ENCODE measurements at places on chromosomes 11 and 22.

DNA sequence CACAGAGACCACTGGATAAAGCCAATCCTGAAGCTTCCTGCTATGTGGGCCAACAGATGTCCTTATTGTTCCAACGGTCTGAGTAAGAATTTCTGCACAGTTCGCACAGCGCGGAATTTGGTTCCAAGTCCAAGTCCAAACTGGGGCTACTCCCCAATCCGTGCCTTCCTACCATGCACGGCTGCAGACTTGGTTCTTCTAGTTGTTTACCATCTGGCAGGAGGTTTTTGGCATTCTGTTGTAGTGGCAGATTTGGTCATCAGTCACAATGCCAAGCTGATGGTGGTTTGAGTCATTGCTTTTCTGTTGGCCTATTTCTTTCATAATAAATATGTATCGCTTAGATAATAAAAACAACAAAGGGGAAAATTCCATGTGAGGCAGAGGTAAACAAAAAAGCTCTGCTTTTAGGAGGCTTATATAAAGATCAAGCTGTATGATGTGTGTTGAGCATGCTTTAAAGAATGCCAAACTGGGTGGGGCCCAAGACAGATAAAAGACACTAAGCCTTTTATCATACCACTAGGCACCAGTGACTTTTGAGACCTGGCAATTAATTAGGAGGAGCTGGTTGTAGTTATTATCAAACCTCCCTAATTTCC is 52.5 kb upstream of the SYN3 start:
- DNase-seq: no peak

- peak; percentile 8 for DNase-seq
Measured at GRCh38 chr22:17858033-17858432, 83.8 kb upstream of the BID start.

DNA sequence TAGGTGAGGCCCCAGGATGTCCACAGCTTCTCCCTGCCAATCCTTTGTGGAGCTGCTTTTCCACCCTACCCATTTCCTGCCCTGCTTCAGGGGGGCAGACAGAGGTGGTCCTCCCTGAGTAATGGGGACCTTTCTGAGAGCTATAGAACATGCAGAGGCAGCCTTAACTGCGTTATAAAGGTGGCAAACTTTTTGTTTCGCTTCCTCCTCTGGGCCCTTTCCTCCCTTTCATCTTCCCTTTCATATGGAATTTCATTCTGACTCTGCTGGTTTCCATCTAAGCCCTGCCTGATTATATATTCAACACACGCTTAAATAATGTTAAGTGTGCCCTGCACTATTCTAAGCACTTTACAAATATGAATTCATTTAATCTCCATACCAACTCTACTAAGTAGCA is 169.3 kb upstream of the E2F8 start:
- no peak for DNase-seq

GRCh38 chr22:45240104-45240809 is 437 bp downstream of the KIAA0930 start:
- peak; percentile 19 for DNase-seq

GRCh38 chr11:70049045-70049444 is 29.1 kb upstream of the ANO1 start:
- DNase-seq: no peak

GRCh38 chr11:70755410-70756158 is 357.3 kb downstream of the CTTN start:
- peak; percentile 78 for DNase-seq

GRCh38 chr11:129067454-129067853 is 124.7 kb downstream of the ARHGAP32 start:
- DNase-seq: no peak

GRCh38 chr11:110808248-110808647 is 96.0 kb upstream of the ARHGAP20 start:
- DNase-seq: no peak

DNA sequence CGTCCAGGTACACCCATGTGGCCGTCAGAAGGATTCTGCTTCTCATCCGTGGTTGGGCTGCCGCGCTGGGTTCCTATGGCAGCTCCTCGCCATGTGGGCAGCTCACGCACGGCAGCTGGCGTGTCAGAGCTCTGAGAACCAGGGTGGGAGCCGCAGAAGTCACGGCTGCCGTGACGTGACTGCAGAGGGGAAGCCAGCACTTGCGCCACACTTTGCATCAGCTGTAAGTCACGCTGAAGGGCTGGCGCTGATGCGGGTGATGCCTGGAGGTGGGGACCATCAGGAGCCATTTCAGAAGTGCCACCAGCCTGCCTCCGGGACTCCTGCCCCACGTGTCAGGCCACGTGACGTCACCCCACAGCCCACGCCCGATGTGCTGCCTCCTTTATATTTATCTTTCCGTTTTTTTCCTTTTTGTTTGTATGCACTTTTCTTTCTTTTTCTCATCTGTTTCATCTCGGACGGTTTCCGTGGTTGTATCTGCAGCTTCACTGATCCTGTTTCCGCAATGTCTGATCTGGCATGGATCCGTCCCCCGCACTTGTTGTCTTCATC is 133.2 kb downstream of the IGLL1 start:
- DNase-seq: no peak

- no peak for DNase-seq
Measured at GRCh38 chr22:24271386-24271854, 789 bp downstream of the SPECC1L start.

Measured in activated CD4-positive, alpha-beta T cell treated with anti-CD3 and anti-CD28 coated beads, Interleukin-10, Interleukin-2, amounts not matched to agents 100 ng/mL and 50 ng/mL, durations not matched to agents 16 hours and 8 hours (primary cell).